ENCODE measurements at places on chromosomes 7 and 10.

DNA sequence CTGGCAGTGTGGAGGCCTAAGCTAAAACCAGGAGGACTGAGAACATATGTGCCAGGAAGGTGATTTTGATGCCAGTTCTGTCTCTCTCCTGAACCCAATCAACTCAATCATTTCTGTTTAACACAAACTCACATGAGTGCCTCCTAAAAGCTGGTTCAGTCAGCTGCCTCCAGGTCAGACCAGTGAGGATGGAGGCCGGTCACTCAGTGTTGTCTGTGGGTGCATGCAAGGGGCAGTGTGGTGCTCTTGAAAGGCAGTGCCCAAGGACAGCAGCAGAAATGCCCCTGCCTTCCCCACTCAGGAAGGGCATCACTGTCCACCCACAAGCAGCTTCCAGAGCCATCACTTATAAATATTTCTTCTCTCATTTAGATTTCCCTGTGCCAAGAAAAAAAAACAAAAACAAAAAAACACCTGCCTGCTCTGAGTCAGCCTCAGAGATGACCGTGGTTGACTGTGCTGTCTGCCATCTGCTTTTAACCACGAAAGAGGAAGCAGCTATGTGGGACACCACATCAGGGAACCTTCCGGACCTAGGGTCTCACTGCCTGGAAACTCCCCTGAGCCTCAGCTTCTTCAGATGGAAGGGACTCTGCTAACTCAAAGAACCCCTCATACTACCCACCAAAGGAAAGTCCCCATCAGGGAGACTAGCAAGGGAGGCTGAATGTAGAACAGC, 39.1 kb downstream of the VOPP1 start:
- DNase-seq: no peak

DNA sequence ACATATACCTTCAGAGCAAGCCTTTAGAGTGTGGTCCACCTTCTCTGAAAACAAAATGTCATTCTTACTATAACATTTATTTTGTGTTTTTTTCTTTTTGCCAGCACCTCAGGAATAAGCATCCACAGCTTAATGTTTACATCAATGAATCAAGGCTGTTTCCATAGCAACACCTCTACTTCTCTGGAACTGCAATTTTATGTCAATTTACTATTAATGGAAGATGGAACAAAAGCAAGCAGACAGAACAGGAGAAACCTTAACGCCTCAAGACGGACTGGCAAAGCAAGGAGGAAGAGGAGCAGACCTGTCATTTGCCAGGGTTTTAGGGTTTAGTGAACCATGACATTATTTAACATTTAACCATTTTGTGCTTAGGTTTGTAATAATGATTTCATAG, 63.1 kb downstream of the PRR15 start:
- no peak for DNase-seq

DNA sequence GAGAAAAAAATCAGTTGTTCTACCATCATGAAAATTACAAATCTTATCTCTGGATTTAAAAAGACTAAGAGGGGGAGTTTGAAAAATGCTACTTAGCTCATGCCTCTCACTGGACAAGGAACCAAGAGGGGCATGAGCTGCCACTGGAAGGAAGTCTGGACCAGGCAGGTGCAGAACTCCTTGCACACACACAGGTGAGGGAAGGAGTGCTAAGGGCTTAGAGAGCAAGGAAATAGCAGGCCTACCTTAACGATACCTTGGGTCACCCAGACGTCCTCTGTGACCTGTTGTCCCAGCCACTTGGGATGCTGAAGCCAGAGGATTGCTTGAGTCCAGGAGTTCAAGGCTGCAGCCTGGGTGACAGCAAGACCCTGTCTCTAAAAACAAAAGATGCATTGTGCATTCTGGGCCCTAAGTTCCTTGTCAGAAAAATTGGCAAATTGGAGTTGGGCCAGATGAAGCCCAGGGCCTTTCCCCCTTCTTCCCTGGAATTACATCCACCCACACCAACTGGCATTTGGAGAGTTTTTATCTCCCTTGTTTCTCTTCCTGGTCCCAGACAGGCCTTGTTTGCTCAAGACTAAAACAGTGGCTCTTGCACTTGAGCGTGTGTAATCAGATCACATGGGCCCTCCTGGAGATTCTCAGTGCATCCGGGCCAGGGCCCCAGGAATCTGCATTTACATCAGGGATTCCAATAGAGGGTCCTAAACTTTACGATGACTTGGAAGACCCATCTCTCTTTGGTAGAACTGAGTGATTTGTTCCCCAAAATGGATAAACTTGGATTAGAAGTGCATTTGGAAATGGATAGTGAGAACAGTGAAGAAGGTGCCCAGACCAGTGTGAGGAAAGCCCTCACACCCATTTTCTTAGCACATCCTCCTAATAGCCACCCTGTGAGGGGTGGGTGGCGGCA, 3.0 kb downstream of the DDIT4 start:
- DNase-seq: no peak

- DNase-seq: no peak
These were observed 383.4 kb downstream of the GATA3 start for GRCh38 chr10:8437896-8438295.

DNA sequence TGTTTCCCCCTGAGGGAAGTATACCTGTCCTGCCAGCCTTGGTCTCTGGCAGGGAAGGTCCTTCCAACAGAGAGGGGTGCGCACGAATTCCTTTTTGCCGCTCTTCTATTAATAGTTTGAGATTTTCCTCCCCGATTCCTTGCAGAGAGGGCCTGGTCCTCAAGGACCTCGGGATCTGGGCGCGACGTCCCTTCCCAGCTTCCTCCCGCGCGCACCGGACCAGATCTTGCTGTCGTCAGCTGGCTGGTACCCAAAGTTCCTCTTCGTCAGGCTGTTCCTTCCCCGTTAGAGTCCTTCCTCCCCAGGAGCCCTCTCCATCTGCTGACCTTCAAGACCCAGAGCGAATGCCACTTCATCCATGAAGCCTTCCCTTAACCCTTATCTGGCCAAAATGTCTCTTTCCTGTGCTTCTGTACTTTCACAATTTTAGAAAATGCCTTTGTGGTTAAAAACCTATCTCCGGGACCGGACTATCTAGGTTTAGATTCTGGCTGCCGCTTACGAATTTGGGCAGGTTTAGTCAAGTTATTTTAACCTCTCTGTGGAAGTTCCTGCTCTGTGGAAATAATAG, 851 bp upstream of the GOT1 start:
- peak; percentile 42 for DNase-seq
